Foreskin keratinocyte (primary cell): ENCODE measurements at places on chromosomes 6 and 20. TPM values are rescaled to one million over a fixed set of nuclear protein-coding genes. Genes with fewer than 3 reads are reported as not detected.

PRL gene
- total RNA-seq: not detected in 2 replicates

SAMD3 gene
- 1.6 and 7.1 TPM in 2 replicates for total RNA-seq

BEND6 gene
- total RNA-seq: 1.8 TPM in 2 replicates

SLC17A1 gene
- not detected in 2 replicates for total RNA-seq

HCRTR2 gene
- total RNA-seq: not detected in 2 replicates

MAFB gene
- 0.18 and 0.34 TPM in 2 replicates for total RNA-seq

ADTRP gene
- 3.1 and 5.5 TPM in 2 replicates for total RNA-seq

ACOT8 gene
- 22.3 and 31.3 TPM in 2 replicates for total RNA-seq

HAO1 gene
- total RNA-seq: not detected in 2 replicates

TCP11 gene
- total RNA-seq: 0.07 TPM in 1 of 2 replicates, not detected in the other

TP53TG5 gene
- total RNA-seq: not detected in 2 replicates

ATRN gene
- 24.4 and 28.0 TPM in 2 replicates for total RNA-seq

TGM2 gene
- total RNA-seq: 17.4 and 41.2 TPM in 2 replicates

EPPIN gene
- total RNA-seq: not detected in 2 replicates

PACSIN1 gene
- total RNA-seq: 0.07 TPM in 1 of 2 replicates, not detected in the other

SDC4 gene
- 169 and 187 TPM in 2 replicates for total RNA-seq

HLA-DQA1 gene
- total RNA-seq: not detected in 2 replicates

GTSF1L gene
- not detected in 2 replicates for total RNA-seq
